ENCODE measurements at places on chromosomes 7 and 10. TPM values are rescaled to one million over a fixed set of nuclear protein-coding genes. Genes with fewer than 3 reads are reported as not detected.

- no peak for DNase-seq
These were observed 54.8 kb upstream of the FGL2 start for GRCh38 chr7:77254429-77254828.

GRCh38 chr10:16505161-16505560 lies 16.5 kb downstream of the C1QL3 start:
- DNase-seq: no peak

GRCh38 chr7:111835066-111835465 lies 272.8 kb upstream of the IMMP2L start:
- peak; percentile 47 for DNase-seq

- DNase-seq: no peak
These were observed 11.8 kb downstream of the FAS start for GRCh38 chr10:89002226-89002978.

DNA sequence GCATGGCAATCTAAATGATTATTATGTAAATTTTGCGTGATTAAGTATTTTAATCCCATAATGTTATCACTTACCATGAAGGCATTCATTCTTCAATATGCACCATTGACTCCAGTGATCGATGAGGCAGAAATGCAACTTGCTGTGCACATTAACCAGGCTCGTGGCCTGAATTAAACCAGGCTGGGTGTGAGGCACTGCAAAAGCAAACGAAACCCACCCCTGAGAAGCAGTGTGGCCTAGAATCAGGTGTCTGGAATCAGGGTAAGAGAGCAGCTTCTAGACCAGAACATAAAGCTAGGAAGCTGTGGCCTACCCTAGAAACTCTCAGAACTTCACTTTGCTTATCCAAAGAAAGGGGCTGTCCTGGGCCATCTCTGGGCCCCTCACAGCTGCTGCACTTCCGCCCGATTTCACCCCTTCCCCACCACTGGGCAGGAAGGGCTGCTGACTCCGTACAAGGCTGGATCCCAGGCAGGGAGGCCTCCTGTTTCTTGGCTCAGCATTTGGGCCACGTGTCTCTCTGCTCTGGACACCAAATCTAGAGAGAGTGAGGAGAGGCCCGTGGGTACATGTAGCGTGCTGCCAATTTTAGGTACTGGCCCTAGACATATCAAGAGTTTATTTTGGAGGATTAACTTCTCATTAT lies 4.4 kb downstream of the PTPRE start:
- no peak for DNase-seq

Gene MRC1
- not detected for polyA plus RNA-seq

GRCh38 chr7:20328692-20329091 lies 2.0 kb upstream of the ITGB8 start:
- DNase-seq: no peak

Gene CCDC6
- polyA plus RNA-seq: 20.1 TPM

Gene RARRES2
- 36.6 TPM for polyA plus RNA-seq

GRCh38 chr10:124754227-124754626 lies 10.0 kb upstream of the FAM53B start:
- no peak for DNase-seq

Gene STOX1
- polyA plus RNA-seq: 2.8 TPM

GRCh38 chr10:121514141-121514865 lies 83.9 kb downstream of the FGFR2 start:
- no peak for DNase-seq

DNA sequence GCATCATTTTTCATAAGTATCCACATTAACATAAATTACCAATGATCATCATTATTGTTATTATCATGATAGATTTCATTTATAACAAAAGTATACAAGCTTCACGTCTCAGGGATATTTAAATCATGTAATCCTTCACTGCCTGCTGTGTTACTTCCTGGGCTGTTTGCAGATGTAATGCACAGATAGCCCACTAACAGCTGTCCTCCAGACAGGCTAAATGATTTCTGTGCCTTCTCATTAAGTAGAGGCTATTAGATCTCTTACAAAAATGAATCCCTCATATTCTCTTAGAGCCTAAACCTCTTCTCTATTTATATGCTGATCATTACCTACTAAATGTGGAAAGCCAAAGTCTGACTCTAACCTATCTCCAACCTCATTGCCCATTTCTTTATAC lies 9.3 kb downstream of the PCLO start:
- no peak for DNase-seq

Data from muscle of arm (tissue), 14 donors.